ENCODE measurements at places on chromosomes 13 and 19.
A peak's percentile ranks its signal among the peaks of the same experiment; 100 is the strongest.

GRCh38 chr19:3095441-3096191 is 1.5 kb downstream of the GNA11 start:
- H3K27me3 ChIP-seq, result no peaks in the 10 kb centered on the region
- DNase-seq, result no peak
- H3K4me1 ChIP-seq, result peaks cover 50% of the 10 kb centered on the region
- no peaks in the 10 kb centered on the region for H3K36me3 ChIP-seq

- H3K4me1 ChIP-seq, result peaks cover 60% of the 10 kb centered on the region
- H3K4me3 ChIP-seq, result no peak overlapping the region
- no peaks in the 10 kb centered on the region for H3K36me3 ChIP-seq
- H3K27me3 ChIP-seq, result no peaks in the 10 kb centered on the region
- peak overlapping the region; percentile 69 for H3K27ac ChIP-seq
These were observed 30.5 kb downstream of the DNM2 start for GRCh38 chr19:10748195-10748926.

- H3K27me3 ChIP-seq, result no peaks in the 10 kb centered on the region
- DNase-seq, result peak; percentile 63
- H3K27ac ChIP-seq, result no peak overlapping the region
- H3K4me3 ChIP-seq, result no peak overlapping the region
- no peaks in the 10 kb centered on the region for H3K4me1 ChIP-seq
These were observed 224.8 kb downstream of the NHLRC3 start for GRCh38 chr13:39263033-39263432.

GRCh38 chr19:6047741-6048251 is 62.5 kb downstream of the RFX2 start:
- DNase-seq, result peak; percentile 42
- H3K36me3 ChIP-seq, result no peaks in the 10 kb centered on the region
- no peak overlapping the region for H3K4me3 ChIP-seq
- no peak overlapping the region for H3K27ac ChIP-seq

GRCh38 chr13:32674503-32674902 is 88.3 kb downstream of the PDS5B start:
- DNase-seq, result no peak
- H3K4me3 ChIP-seq, result no peak overlapping the region
- H3K27ac ChIP-seq, result no peak overlapping the region
- H3K27me3 ChIP-seq, result no peaks in the 10 kb centered on the region
- H3K4me1 ChIP-seq, result no peaks in the 10 kb centered on the region

- no peaks in the 10 kb centered on the region for H3K4me1 ChIP-seq
- no peak overlapping the region for H3K4me3 ChIP-seq
- DNase-seq, result no peak
- no peak overlapping the region for H3K27ac ChIP-seq
- H3K27me3 ChIP-seq, result no peaks in the 10 kb centered on the region
These were observed 397.6 kb downstream of the LIG4 start for GRCh38 chr13:107817647-107818287.

GRCh38 chr13:31138515-31138914 is 23.2 kb downstream of the HSPH1 start:
- H3K36me3 ChIP-seq, result no peaks in the 10 kb centered on the region
- H3K4me3 ChIP-seq, result no peak overlapping the region
- H3K27me3 ChIP-seq, result no peaks in the 10 kb centered on the region
- no peak for DNase-seq
- H3K4me1 ChIP-seq, result no peaks in the 10 kb centered on the region
- peak overlapping the region; percentile 12 for H3K27ac ChIP-seq

GRCh38 chr19:6826281-6826920 is 53.9 kb downstream of the VAV1 start:
- no peaks in the 10 kb centered on the region for H3K4me1 ChIP-seq
- no peaks in the 10 kb centered on the region for H3K36me3 ChIP-seq
- no peak overlapping the region for H3K4me3 ChIP-seq
- no peak for DNase-seq
- H3K27ac ChIP-seq, result no peak overlapping the region

DNA sequence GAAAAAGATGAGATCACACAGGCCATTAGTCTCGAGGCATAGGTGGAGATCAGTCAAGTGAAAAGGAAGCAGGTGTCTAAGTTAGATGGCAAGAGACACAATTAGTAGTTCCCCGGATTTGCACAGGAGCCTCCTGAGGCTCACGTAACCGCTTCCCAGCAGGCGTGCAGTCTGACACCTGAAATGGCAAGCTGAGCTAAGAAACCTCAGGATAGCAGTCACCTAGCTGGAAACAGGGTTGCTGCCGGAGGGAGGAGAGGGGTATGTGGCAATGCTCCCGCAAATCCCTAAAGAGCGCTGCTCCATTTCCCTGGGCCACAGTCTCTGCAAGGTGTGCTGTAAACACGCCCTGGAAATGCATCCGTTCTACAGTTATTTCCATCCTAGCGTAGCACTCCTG is 1151.0 kb downstream of the DIAPH3 start:
- no peak overlapping the region for H3K27ac ChIP-seq
- no peaks in the 10 kb centered on the region for H3K36me3 ChIP-seq
- no peaks in the 10 kb centered on the region for H3K27me3 ChIP-seq
- DNase-seq, result no peak
- H3K4me1 ChIP-seq, result no peaks in the 10 kb centered on the region

DNA sequence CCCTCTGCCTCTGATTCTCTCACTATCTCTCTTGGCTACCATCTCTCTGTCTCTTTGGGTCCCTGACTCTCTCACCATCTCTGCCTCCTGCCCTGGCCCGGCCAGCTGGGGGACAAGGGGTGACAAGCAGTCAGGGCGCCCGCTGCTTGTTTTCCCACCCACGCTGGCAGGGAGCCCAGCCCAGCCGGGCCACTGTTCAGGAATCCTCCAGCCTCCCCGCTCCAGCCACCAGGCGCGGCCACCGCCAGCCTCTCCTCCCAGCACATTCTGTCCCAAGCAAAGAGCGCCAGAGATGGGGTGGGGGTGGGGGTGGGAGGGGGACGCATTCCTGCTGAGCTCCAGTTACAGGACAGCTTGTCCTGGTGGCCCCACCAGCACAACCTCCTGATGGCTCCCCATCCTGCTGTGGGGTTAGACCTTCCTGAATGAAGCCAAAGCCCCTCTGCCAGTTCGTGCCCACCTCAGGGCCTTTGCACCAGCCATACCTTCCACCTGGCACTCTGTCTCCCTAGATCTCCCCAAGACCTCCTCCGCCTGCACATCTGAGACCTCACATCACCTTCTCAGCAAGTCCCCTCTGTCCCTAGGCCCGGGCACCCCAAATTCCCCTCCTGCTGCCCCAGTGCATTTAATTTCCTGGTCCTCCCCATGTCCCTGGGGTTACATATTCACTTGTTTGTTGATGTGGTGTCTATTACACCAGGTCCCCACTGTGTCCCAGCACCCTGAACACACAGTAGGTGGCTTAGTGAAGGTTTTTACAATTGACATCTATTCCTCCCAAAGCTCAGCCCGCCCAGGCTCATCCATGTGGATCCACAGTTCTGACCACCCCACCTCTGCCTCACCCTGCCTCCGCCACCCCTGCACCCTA is 12.5 kb downstream of the ARRDC2 start:
- H3K4me3 ChIP-seq, result no peak overlapping the region
- H3K27me3 ChIP-seq, result no peaks in the 10 kb centered on the region
- peak; percentile 82 for DNase-seq
- H3K36me3 ChIP-seq, result no peaks in the 10 kb centered on the region

GRCh38 chr19:32928806-32929205 is 43.0 kb downstream of the CEP89 start:
- H3K27ac ChIP-seq, result no peak overlapping the region
- DNase-seq, result no peak
- no peaks in the 10 kb centered on the region for H3K4me1 ChIP-seq
- no peaks in the 10 kb centered on the region for H3K27me3 ChIP-seq
- no peaks in the 10 kb centered on the region for H3K36me3 ChIP-seq

- no peak overlapping the region for H3K4me3 ChIP-seq
- H3K36me3 ChIP-seq, result no peaks in the 10 kb centered on the region
- no peak overlapping the region for H3K27ac ChIP-seq
- peaks cover 19% of the 10 kb centered on the region for H3K4me1 ChIP-seq
- no peaks in the 10 kb centered on the region for H3K27me3 ChIP-seq
- no peak for DNase-seq
These were observed 33.3 kb downstream of the MCF2L start for GRCh38 chr13:113002206-113002912.

GRCh38 chr19:40529093-40529954 is 47.3 kb upstream of the SHKBP1 start:
- H3K27ac ChIP-seq, result peak overlapping the region; percentile 31
- no peaks in the 10 kb centered on the region for H3K36me3 ChIP-seq
- H3K27me3 ChIP-seq, result no peaks in the 10 kb centered on the region
- H3K4me1 ChIP-seq, result peaks cover 11% of the 10 kb centered on the region
- peak; percentile 91 for DNase-seq

- H3K36me3 ChIP-seq, result no peaks in the 10 kb centered on the region
- H3K27ac ChIP-seq, result no peak overlapping the region
- H3K4me1 ChIP-seq, result peaks cover 7% of the 10 kb centered on the region
- H3K4me3 ChIP-seq, result no peak overlapping the region
- H3K27me3 ChIP-seq, result no peaks in the 10 kb centered on the region
- DNase-seq, result no peak
These were observed 7.0 kb upstream of the ZNF444 start for GRCh38 chr19:56133858-56134653.

GRCh38 chr13:19324325-19324724 is 142.7 kb upstream of the TUBA3C start:
- H3K4me1 ChIP-seq, result no peaks in the 10 kb centered on the region
- no peak overlapping the region for H3K4me3 ChIP-seq
- H3K36me3 ChIP-seq, result no peaks in the 10 kb centered on the region

DNA sequence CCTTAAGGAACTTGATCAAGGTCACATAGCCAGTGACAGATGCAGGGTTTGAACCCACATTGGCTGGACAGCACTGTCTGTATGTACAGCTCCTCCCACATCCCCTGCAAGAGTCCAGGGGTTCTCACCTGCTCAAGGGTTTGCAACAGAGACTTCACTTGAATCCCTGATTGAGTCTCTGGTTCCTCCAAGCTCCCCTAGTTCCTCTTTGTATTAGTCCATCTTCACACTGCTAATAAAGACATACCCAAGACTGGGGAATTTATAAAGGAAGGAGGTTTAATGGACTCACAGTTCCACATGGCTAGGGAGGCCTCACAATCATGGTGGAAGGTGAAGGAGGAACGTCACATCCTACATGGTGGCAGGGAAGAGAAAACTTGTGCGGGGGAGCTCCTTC is 72.8 kb upstream of the CLDN10 start:
- no peaks in the 10 kb centered on the region for H3K36me3 ChIP-seq
- no peak overlapping the region for H3K4me3 ChIP-seq
- no peaks in the 10 kb centered on the region for H3K4me1 ChIP-seq
- H3K27ac ChIP-seq, result no peak overlapping the region

DNA sequence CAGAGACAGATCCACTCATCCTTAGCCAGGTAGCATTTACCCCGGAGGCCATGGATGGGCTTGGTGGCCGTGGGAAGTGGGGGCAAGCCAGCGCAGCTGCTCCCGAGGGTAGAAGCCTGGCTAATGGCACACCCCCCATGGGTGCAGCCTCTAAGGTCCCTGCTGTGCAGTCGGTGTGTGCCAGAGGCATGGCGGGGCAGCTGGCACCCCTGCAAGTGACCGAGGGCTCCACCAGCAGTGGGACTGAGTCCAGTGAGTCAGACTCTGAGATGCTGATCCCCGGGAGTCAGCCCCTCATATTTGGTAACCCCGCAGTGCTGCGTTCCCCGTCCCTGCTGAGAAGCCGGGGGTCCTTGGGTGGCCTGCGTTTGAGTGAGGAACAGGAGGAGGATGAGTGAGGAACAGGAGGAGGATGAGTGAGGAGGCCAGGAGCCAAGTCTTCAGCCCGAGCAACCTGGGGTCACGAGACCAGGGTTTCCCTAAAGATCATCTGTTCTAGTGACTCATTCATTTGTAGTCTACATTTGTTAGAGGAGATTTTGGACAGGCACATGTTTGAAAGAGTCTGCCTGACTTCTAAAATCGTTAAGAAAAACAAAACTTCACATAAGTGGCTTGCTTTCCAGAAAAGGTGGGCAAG is 180.7 kb downstream of the STK24 start:
- DNase-seq, result no peak
- no peaks in the 10 kb centered on the region for H3K27me3 ChIP-seq
- no peak overlapping the region for H3K27ac ChIP-seq
- peak overlapping the region; percentile 32 for H3K4me3 ChIP-seq
- H3K36me3 ChIP-seq, result no peaks in the 10 kb centered on the region
- no peaks in the 10 kb centered on the region for H3K4me1 ChIP-seq

DNA sequence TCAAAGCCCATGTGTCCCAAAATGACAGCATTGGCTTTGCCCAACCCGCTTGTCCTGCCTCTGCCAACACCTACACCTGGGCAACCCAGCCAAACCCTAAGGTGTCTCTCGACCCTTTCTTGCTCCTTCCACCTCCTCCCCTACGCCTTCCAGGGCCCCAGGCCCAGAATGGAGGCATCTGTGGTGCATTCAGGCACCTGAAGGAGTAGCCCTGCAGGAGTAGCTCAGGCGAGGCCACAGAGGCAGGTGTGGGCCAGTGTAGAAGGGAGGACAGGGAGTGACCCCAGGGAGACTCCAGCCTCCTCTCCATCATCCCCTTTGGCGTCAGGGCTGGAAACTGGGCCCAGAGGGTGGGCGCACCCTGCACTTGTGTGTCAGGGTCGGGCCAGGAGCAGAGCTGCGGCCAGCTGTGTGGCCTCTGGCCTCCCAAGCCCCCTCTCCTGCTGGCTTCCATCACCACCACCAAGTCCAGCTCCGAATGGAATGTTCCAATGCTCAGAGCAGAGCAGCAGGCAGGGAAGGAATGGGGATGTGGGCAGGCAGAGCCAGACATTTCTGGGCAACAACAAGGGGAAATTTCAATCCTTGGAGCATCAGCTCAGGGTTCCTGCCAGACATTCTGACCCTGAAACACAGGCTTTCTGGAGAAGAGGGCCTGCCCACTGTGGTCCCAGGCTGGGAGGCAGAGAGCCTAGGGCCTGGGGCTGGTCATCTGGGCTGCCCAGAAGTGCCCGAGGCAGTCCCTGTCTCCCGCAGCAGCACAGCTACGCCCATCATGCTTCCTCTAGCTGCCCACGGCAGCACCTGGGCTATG is 16.4 kb downstream of the PLEKHF1 start:
- peaks cover 61% of the 10 kb centered on the region for H3K4me1 ChIP-seq
- no peak for DNase-seq
- no peaks in the 10 kb centered on the region for H3K36me3 ChIP-seq
- no peaks in the 10 kb centered on the region for H3K27me3 ChIP-seq
- H3K4me3 ChIP-seq, result no peak overlapping the region
- peak overlapping the region; percentile 45 for H3K27ac ChIP-seq
